ENCODE measurements at places on chromosomes 4 and X.

DNA sequence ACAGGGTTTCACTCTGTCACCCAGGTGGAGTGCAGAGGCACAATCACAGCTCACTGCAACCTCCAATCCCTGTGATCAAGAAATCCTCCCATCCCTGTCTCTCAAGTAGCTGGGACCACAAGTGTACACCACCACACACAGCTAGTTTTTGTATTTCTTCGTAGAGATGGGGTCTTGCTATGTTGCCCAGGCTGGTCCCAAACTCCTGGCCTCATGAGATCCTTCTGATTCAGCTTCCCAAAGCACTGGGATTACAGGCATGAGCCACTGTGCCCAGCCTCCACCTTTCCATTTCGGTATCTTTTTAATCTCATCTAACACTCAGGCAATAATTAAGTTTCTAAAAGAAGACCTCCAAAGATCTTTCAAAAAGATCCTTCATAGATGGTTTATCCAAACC, 22.9 kb downstream of the ADGRA3 start:
- DNase-seq = no peak
- no peaks in the 10 kb centered on the region for H3K27me3 ChIP-seq
- H3K4me1 ChIP-seq = peaks cover 5% of the 10 kb centered on the region
- no peaks in the 10 kb centered on the region for H3K36me3 ChIP-seq
- H3K27ac ChIP-seq = no peak overlapping the region
- no peak overlapping the region for H3K4me3 ChIP-seq

DNA sequence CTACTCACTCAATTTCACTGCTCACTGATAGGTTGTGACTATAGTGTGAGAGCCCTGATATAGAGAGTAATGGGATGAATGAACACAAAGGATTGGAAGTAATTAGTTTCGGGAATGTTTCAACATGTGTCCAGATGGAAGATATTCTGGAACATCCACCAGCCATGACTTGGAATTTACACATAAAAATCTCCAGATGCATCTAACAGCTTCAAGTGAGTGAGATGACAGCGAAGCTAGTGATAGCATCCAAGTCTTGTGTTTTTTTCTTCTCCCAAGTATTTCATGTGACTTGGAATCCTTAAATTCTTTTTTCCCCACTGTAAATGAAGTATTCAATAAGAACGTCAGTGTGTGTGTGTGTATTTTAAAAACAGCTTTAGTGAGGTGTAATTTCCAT, 82.1 kb downstream of the CLDN34 start:
- H3K4me3 ChIP-seq = no peak overlapping the region
- H3K27ac ChIP-seq = no peak overlapping the region
- H3K4me1 ChIP-seq = peaks cover 27% of the 10 kb centered on the region
- DNase-seq = no peak

- DNase-seq = no peak
- H3K27me3 ChIP-seq = peaks cover 4% of the 10 kb centered on the region
These were observed 22.3 kb upstream of the HTRA3 start for GRCh38 chr4:8247047-8247930.

DNA sequence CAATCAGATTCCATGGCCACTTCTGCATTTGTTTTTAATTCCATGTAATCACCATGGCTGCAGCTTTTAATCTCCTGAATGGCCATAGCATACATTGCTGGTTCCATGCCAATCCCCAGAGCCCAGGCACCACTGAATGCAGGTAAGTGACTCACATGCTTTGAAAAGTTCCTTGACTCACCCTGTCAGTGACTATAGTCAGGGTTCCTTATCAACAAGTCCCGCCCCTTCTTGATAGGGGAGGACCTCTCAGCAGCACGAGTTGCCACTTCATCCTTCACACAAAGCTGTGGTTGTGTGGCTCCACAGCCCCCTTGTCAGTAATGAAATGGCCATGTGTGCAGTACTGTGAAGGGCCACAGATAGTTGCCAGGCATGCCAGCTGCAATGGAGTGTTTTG, 516.6 kb downstream of the PPARGC1A start:
- no peak overlapping the region for H3K27ac ChIP-seq
- DNase-seq = no peak
- no peaks in the 10 kb centered on the region for H3K4me1 ChIP-seq
- no peaks in the 10 kb centered on the region for H3K36me3 ChIP-seq
- H3K27me3 ChIP-seq = no peaks in the 10 kb centered on the region
- H3K4me3 ChIP-seq = no peak overlapping the region

DNA sequence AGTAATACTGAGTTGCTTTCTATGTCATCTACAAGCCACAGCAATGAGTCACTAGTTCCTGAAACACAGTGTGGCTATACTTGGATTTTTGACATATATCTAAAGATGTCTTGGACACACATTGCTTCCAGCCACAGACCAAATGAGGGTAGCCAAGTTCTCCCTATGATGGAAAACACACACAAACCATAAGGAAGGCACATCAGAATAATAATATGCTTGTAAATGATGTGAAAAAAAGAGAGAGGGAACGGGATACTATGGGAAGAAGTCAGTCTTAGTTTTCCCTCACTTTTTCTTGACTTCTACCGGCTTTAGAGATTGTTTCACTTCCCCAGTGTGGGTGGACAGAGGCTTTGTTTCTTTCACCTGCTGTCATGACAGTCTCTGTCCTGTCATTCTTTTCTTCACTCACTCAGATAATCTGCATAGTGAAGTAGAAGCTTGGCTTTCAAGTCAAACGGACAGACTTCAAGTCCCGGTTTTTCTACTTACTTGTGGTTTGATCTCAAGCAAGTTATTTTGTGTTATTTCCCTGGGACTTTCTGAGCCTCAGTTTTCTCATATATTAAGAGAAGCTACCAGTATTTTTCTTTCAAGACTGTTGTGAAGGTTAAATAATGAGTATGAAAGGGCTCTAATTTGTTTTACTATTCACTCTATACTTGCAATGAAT, 34.7 kb downstream of the P2RY10 start:
- H3K36me3 ChIP-seq = no peaks in the 10 kb centered on the region
- H3K4me3 ChIP-seq = no peak overlapping the region
- no peak overlapping the region for H3K27ac ChIP-seq
- peaks cover 17% of the 10 kb centered on the region for H3K4me1 ChIP-seq

GRCh38 chrX:68647156-68647957, at the start of gene STARD8:
STARD8 (plus strand) TSS chrX:68647666; CDS start chrX:68647883, 217 bp downstream.
- no peak within 1 kb of the TSS for H3K27ac ChIP-seq
- DNase-seq = no peak
- peaks cover 4% of the 10 kb centered on the region for H3K27me3 ChIP-seq

GRCh38 chr4:81870275-81870674, 398.6 kb upstream of the RASGEF1B start:
- H3K4me1 ChIP-seq = no peaks in the 10 kb centered on the region
- no peak for DNase-seq
- peaks cover 3% of the 10 kb centered on the region for H3K27me3 ChIP-seq
- peaks cover 6% of the 10 kb centered on the region for H3K36me3 ChIP-seq
